NCI-H82 (cell line): ENCODE measurements at places on chromosomes 6 and 20.

DNA sequence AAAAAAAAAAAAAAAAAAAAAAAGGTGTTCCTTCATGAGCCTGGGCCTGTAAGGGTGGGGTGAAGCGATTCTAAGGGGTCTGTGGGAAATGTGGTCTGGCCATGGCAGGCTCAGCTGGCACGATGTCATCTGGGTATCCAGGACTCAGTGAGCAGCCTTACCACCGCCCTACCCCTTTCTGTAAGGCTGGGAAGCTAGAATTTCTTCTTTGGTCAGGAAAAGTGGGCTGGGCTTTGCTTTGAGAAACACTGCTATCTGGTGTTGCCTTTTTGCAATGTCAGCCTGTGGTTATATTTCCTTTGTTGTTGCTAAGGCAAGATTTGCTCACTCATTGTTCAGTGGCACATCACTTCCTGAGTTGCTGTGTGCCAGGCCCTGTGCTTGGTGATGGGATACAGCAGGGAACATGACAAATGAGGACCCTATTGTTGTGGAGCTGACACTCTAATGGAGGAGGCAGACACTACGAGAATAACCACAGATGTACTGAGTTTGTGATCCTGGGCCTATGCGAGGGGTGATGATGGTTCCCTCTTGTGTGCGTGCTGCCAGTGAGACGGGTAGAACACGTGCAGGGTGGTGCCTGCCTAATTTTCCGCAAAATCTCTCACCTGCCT is 45.9 kb upstream of the ZNFX1 start:
- DNase-seq = no peak

DNA sequence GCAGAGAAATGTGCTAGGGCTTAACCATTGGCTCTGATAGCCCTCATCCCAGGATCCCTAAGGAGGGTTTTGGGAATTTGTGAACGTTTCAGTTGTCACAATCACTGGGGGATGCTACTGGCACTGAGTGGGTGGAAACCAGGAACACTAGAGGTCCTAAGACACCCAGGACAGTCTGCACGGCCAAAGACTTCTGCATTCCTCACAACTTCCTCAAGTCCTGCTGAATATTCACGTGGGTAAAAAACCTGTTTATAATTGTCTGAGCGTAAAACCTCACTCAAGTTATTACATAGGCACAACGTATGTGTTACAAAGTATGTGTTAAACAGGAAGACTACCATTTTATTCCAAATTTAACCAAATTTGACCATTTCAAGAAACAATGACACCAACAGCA is 52.4 kb downstream of the GMDS start:
- DNase-seq = no peak

GRCh38 chr6:148295261-148295887 is 47.3 kb upstream of the SASH1 start:
- no peak for DNase-seq

GRCh38 chr6:35259948-35260590 is 534 bp downstream of the ZNF76 start:
- DNase-seq = peak; percentile 79

DNA sequence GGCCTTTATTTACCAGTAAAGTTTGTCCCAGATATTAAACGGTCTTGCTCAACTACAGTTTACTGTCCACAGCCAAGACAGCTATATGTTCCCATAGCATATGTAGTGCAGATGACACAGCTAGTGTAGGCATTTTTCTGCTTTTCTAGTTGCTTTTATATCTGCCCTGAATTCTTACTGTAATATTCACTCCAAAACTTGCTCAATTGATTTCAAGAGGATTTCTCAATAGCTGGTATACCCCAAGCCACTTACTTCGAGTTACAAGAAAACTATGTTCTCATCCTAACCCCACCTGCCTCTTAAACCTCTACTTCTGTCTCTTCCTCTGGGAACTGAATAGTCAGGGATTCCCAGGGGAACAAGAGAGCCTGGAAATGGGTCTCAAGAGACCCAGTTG is 18.9 kb upstream of the ROS1 start:
- DNase-seq = no peak

GRCh38 chr6:74902089-74902488 is 303.8 kb downstream of the COL12A1 start:
- DNase-seq = no peak

DNA sequence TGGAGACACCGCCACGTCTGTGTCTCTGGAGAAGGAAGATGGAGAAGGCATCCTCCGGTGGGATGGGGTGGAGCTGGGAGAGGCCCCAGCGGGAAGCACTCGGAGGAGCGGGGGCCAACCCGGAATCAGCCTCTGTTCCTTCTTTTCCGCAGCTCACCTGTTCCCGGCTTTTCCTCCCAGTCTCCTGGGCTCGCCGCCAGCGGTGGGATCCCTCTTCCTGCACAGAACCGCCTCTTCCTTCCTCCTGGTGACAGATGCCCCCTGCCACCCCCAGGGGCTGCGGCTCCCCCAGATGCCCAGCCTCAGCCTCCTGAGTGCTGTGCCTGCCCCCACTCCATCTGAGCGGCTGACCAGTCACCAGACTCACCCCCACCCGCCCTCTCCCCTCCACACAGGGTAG is 23.3 kb downstream of the RAMACL start:
- DNase-seq = no peak

DNA sequence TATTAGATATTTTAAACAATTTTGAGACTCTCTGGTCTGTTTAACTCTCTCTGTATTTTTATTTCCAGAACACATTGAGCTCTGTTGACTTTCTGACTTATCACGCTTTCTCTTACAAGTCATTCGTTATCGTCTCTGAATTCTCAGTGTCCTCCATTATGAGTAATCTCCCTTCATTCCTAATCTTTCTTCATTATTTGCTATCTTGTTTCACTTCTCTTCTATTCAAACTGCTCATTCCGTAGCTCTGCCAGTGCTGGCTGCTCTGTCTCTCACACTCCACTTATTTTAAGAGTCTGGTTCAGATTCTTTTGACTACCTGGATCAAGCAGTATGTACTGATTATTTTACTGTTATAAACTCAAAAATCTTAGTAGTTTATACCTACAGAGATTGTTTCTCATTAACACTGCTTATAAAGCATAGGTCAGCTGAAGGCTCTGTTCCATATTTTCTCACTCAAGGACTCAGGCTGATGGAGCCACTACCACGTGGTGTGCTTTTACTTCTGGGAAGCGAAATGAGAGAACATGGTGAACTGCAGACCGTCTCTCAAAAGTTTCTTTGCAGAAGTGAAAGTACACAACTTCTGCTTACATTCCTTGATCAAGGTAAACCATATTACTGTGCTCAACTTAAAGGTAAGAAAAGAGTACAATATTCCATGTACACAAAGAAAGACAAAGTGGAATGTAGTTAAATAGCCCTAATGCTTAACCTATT is 485.2 kb downstream of the GRIK2 start:
- DNase-seq = no peak

DNA sequence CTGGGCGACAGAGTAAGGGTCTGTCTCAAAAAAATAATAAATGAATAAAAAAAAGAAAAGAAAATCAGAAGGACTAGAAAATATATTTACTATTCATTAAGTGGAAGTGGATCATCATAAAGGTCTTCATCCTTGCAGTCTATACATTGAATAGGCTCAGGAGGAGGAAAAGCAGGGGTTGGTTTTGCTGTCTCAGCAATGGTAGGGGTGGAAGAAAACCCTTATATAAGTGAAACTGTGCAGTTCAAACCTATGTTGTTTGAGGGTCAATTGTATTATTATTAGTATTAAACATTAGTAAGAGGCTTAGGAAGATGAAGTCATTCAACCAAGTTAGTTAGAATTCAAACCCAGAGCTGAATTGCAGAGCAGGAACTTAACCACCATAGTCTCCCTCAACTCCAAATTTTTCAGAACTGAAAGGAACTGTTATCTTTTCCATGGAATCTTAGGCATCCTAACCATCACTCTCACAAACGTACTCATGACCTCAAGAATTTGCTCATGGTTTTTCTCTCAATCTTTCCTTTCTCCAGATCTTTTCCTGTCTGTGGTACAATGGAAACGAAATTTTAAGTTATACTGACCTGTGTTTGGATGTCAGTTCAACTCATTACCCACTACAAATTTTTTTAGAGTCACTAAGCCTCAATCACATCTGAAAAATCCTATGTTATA is 7.7 kb upstream of the SMIM13 start:
- no peak for DNase-seq

DNA sequence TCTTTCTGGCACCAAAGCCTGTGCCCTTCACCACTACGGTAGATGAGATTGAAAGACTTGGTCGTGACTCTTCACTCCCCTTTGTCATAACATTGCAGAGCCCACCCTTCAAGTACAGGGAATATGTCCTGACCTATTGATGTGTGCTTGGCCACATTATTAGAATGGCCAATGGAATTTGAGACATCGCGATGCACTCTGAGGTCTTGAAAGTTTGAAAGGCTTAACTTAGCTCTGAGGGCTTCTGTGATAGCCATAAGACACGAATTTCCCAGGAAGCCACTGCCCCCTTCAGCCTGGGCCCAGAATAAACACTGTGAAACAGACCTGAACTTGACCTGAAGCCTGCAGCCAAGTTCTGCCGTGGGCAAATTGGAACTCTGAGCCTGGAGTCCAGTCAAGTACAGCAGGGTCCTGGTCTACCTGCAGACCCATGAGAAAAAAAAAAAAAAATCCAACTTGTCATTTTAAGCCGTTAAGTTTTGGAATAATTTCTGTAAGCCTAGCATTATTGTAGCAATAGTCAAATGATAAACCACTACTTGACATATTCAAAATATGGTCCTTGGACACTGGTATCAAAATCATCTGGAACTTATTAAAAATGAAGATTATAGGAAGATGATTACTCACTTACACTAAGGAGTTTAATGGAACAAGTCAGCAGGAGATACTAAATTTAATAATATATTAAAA is 36.9 kb upstream of the TRAF3IP2 start:
- peak; percentile 76 for DNase-seq

DNA sequence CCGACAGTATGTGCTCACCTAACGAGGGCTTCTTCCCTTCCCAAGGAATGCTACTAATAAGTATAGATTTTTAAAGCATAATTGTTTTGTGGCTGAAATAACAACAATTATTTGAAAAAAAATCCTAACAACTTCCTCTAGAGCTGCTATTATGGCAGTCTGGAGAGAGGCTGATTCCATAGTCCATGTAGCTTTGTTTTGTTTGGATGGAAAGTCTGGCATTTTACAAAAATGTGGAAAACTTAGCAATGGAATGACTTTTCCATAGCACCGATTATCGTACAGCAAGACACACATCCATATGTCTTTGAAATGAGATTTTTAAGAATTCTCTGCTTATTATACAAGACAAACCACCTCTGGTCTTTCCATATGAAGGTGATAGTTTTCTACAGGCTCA is 252.4 kb upstream of the TAB2 start:
- no peak for DNase-seq

DNA sequence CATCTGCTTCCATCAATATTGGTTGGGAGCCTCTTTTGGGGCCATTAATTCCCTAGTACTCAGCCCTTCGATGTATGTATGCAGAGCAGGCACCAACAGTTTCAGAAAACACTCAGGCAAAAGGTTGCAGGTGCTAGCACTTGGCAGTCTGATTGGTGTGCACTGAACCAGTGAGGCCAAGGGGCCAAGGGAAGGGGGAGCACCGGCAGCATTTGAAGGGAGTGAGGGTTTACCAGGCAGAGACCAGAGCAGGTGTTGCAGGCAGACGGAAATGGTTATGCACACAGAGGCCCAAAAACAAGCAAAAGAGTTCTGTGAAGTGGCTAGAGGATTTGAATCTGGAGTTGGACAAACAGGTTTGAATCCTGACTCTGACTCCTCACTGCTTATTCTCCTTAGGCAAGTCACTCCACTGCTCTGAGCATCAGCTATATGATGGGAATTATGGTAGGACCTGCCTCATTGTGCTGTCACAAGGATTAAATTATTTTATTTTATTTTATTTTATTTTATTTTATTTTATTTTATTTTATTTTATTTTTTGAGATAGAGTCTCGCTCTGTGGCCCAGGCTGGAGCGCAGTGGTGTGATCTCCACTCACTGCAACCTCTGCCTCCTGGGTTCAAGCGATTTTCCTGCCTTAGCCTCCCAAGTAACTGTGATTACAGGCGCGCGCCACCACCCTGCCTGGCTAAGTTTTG is 58.1 kb upstream of the SHLD1 start:
- no peak for DNase-seq

GRCh38 chr20:62897666-62898065 is 28.6 kb downstream of the DIDO1 start:
- peak; percentile 71 for DNase-seq

DNA sequence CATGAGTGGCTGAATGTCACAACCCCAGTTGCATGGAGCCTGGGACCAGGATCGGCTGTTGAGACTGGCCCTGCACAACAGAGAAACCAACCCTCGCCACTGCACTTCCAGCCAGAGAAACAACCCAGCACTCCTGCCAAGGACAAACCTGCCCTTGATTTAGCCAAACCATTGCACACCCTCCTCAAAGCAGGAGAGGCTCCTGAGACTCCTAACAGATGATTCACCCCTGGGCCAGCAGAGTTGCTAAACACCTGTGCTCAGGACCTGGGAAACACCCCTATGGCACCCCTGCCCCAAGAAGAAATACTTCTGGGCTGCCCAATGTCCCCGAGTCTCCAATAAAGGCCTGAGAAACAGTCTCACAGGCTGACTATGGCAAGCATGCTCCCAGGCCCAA is 17.8 kb downstream of the WDR27 start:
- DNase-seq = no peak

DNA sequence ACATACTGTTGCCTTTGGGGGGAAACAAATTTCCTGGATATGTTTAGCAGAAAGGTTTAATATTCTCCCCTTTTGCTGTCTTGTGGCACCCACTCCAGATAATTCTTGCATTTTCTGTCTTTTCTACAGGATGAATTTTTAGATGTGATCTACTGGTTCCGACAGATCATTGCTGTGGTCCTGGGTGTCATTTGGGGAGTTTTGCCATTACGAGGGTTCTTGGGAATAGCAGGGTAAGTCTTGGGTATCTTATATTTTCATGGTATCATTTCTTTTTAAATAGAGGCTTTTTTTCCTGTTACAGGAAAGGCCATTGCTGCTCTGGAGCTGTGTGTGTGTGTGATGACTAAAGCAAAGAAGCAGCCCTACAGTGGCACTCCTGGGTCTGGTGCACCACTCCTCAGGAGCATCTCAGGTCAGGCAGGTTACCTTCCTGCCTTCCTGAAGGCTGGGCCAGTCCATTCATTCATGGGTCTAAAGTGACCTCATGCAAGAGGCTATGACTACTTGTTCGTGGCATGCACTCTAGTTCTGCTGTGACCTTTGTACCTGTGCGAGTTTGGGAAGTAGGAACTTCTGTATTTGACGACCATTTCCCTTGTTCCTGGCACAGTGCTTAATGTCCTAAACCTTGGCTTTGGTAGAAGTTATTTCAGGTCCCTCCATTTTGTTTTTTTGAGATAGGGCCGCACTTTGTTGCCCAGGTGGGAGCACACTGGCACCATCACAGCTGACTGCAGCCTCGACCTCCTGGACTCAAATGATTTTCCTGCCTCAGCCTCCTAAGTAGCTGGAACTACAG is 2.2 kb downstream of the RAB5IF start:
- DNase-seq = no peak
